ENCODE measurements at places on chromosomes 13 and 19. TPM values are rescaled to one million over a fixed set of nuclear protein-coding genes. Genes with fewer than 3 reads are reported as not detected.

MARCHF2 gene
- 27.5 TPM for total RNA-seq

LGALS7B gene
- total RNA-seq, result 2.7 TPM

UBE2L5 gene
- not detected for total RNA-seq

ZFP30 gene
- 7.3 TPM for total RNA-seq

ZNF878 gene
- total RNA-seq, result 10.1 TPM

LHFPL6 gene
- total RNA-seq, result 1.4 TPM

PSG5 gene
- total RNA-seq, result not detected

CCDC8 gene
- total RNA-seq, result 25.7 TPM

PROZ gene
- total RNA-seq, result not detected

SBK2 gene
- 5.2 TPM for total RNA-seq

NOVA2 gene
- total RNA-seq, result 15.6 TPM

BRD4 gene
- 128 TPM for total RNA-seq

RNF17 gene
- total RNA-seq, result not detected

SIGLECL1 gene
- not detected for total RNA-seq

LIPE gene
- total RNA-seq, result 11.5 TPM

GDF15 gene
- 19.1 TPM for total RNA-seq

CDX2 gene
- total RNA-seq, result 0.11 TPM

ACP7 gene
- 0.11 TPM for total RNA-seq

GIPC3 gene
- 2.3 TPM for total RNA-seq

RPL13A gene
- total RNA-seq, result 3,861 TPM

ZNF730 gene
- total RNA-seq, result 32.6 TPM

ERICH6B gene
- total RNA-seq, result not detected

ZSWIM9 gene
- total RNA-seq, result 12.8 TPM

OR4F17 gene
- total RNA-seq, result 0.25 TPM

ZFP28 gene
- 2.8 TPM for total RNA-seq

EDDM13 gene
- not detected for total RNA-seq

LGI4 gene
- total RNA-seq, result 15.1 TPM

LILRB4 gene
- not detected for total RNA-seq

CEACAM16 gene
- total RNA-seq, result not detected

ZNF229 gene
- 1.8 TPM for total RNA-seq

F10 gene
- 0.87 TPM for total RNA-seq

ZNF579 gene
- total RNA-seq, result 29.7 TPM

ZNF578 gene
- total RNA-seq, result 21.9 TPM

VSTM2B gene
- total RNA-seq, result 2.2 TPM

ZNF563 gene
- 4.5 TPM for total RNA-seq

TINCR gene
- total RNA-seq, result 0.60 TPM

KCTD12 gene
- 8.0 TPM for total RNA-seq

RFPL4A gene
- total RNA-seq, result not detected

SPIB gene
- total RNA-seq, result 4.7 TPM

ONECUT3 gene
- not detected for total RNA-seq

PSG3 gene
- not detected for total RNA-seq

NLRP11 gene
- total RNA-seq, result not detected

CD22 gene
- 0.28 TPM for total RNA-seq

RASGRP4 gene
- 4.1 TPM for total RNA-seq

PRSS57 gene
- total RNA-seq, result not detected

Measured in WTC11 (cell line).